Immature natural killer cell (primary cell): ENCODE measurements at places on chromosomes 7 and 10.

- DNase-seq, result no peak
Measured at GRCh38 chr7:155681663-155682062, 37.2 kb downstream of the RBM33 start.

GRCh38 chr10:28797904-28798371 is 120.6 kb downstream of the BAMBI start:
- DNase-seq, result no peak

GRCh38 chr7:55965805-55966421 is 1.5 kb downstream of the NIPSNAP2 start:
- DNase-seq, result no peak

GRCh38 chr10:91909117-91909677 is at the start of gene FGFBP3:
Gene FGFBP3, minus strand, starts transcription at chr10:91909486. Its CDS starts 517 bp downstream, at chr10:91908969.
- no peak for DNase-seq

DNA sequence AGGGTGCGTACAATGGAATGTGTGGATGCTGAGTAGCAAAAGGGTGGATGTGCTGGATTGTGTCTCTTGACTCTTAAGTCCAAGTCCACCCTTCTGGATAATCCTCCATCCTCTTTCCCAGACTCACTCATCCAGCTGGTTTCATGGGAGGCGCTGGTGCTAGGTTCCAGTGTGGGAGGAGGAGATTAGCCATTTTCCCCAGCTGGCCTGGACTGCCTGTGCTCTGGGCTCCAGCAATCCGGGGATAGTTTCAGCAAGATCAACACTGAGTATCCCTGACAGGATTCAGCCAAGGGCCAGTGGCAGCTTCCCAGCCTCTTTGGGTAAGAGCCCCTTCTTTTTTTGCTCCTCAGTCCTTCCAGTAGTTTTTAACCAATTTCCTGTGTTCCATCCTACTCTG is 21.6 kb upstream of the TRIL start:
- DNase-seq, result no peak

- no peak for DNase-seq
Measured at GRCh38 chr10:102311025-102311420, 65.7 kb downstream of the GBF1 start.

GRCh38 chr7:151189038-151189437 is 2.0 kb upstream of the ASB10 start:
- no peak for DNase-seq

DNA sequence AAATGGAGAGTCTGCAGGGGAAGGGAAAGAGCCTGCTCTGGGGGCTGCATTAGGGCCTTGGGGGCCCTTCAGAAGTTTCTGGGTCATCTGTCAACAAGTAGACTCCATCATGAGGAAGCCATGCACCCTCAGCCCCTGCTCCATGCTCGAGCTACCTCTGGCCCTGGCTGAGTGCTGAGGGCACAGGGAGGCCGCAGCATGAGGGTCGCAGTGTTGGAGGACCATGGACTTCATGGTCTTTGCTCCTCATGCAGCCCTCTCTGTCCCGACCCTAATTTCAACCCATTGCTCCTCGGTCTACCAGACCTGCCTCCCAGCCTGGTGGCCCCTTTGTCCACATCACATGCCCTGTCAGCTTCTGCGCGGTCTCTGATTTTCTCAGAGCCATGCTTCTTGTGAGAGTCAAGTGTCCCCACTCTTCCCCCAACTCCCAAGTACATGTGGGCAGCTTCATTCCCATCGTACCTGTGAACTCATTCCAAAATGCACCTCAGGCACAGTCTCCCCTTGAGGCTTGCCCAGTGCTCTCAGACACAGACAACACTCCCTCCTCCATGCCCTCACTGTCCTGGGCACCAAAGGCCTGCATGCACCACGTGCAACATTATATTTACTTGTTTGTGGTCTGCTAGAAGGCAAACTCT is 14.7 kb downstream of the ZNF488 start:
- DNase-seq, result no peak

- DNase-seq, result no peak
Measured at GRCh38 chr10:92047215-92047614, 123.6 kb downstream of the BTAF1 start.

DNA sequence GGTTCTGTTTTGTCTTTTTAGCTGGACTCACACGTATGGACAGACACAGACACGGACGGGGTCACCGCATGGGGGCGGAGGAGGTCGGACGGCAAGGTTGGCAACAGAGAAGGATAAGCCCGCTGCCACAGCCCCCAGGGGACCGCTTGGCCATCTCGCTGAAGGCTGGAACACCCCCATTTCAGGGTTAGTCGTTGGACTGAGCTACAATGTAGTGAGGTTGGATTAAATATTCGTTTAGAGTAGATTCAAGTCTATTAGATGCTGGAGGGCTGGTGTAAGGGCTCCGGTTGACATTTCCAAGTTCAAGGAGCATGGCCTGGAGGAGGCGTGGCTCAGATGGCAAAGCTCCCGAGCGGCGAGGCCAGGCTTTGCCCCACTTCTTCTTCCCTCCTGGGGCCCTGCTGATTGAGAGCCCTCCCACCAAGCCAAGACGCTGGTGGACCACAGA is 35.2 kb downstream of the PPIF start:
- DNase-seq, result no peak

DNA sequence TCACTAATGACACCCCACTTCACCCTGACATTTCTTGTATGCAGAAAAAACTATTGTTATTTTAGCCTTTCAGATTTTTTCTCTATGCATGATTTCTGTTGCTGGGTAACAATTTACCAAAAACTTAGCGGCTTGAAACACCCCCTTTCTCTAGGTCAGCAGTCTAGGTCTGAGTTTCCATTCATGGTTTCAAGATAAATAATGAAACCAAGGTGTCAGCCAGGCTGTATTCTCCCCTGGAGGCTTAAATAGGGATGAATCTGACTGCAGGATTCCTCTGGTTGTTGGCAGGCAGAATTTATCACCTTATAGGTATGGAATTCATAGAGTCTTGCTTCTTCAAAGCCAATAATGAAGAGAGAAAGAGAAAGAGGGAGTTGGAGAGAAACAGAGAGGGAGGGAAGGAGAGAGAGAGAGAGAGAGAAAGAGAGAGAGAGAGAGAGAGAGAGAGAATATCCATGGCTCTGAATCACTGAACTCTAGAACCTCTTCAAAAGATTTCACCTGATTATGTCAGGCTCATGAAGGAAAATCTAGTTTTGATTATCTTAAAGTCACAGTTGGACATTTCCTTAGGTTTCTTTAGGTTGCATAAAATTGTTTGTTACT is 1224.6 kb upstream of the LRRTM3 start:
- DNase-seq, result no peak

GRCh38 chr10:8454357-8454756 is 399.9 kb downstream of the GATA3 start:
- no peak for DNase-seq

GRCh38 chr10:70649526-70649925 is 22.8 kb upstream of the ADAMTS14 start:
- no peak for DNase-seq
